Stimulated activated CD8-positive, alpha-beta memory T cell treated with anti-CD3 and anti-CD28 coated beads, Interleukin-4, amount 100 ng/mL, for 1 hour (primary cell): ENCODE measurements at places on chromosomes 6 and 20.

DNA sequence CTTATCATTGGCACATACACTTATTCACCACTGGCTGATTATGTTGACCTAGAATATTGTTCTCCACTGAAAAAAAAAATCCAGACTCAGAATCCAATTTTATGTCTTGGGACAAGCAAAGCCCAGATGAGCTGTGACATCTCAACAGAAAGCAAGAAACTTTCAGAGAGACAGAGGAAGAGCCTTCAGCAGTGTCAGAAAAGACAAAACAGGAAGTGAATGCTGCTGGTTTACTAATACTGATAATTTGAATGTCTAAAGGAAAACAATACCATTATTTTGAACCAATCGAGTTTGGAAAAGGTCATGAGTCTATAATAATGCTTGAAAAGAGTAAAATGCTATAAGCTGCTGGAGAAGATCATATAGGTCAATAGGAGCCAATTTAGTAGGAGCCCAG lies 179.8 kb upstream of the RIMS1 start:
- no peak for DNase-seq

- DNase-seq, result no peak
Observed at GRCh38 chr6:24838081-24838480, 39.4 kb upstream of the ARMH2 start.

GRCh38 chr6:108838101-108838717 lies 10.0 kb upstream of the ARMC2 start:
- DNase-seq, result no peak

DNA sequence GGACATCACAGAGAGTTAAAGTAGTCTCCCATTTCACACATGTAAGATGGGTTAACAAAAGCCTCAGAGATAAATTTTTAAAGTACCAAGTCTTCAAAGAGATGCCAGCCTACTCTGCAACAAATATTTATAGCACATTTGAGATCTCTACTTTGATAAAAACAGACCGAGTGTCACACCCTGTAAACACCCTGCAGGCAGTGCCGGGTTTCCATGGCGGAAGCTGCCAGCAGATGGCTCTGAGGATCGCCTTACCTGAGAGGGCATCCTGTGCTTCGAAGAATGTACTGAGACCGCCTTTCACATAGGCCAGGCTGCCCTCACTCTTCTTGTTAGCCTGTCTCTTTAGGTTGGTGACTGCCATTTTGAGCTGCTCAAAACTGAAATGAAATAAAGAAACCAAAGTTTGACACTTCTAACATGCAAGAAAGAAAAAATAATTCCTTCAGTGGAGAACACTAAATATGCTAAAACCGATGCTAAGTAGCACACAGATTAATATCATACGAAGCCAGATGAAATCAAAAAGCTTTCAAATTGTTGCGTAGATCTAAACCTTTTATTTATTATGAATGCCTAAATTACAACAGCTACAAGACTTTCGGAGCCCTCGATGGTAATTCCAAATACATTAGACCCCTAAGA lies 39.3 kb downstream of the HUS1B start:
- DNase-seq, result no peak

GRCh38 chr6:5433324-5433723 lies 172.0 kb downstream of the FARS2 start:
- no peak for DNase-seq

DNA sequence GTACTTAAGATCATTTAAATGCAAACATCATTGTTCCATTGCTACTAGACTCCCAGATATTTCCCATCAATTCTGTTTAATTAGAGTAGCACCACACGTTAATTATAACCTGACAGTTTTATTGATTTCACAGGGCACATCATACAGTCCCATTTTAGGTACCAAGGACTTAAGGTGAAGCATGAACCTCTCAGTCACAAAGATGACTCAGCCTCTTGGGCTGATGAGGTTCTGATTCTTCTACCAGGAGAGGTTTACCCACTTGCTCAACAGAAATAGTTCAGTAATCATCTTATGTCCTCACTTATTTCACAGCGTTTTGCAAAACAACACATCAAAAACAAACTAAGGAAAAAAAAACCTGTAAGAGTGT lies 98.5 kb downstream of the HIVEP2 start:
- no peak for DNase-seq

DNA sequence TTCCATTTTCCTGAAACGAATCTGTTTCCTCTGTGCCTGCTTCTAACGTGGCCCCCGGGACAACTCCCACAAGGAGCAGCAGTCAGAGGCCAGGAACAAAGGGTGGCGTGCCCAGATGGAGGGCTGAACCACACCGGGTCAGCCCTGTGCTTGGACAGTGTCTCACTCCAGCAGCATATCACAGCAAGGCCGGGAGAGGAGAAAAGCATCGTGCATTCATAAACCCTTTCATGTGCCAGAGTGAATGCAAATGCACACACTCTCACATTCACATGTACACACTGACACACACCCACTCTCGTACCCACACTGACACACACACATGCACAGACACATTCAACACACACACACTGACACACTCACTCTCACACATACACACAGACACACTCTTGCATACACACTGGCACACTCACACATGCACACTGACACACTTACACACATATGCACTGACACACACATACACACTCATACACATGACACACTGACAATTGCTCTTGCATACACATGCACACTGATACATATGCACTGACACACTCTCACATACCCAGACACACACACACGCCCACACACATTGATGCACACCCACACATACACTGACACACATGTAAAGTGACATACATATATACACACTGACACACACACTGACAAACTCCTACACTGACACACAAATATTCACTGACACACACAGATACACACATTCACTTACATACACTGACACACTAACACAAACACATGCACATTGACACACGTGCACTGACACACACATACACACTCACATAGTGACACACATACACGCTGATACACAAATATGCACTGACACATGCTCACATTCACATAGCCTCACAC lies 237.0 kb downstream of the LRFN2 start:
- no peak for DNase-seq

DNA sequence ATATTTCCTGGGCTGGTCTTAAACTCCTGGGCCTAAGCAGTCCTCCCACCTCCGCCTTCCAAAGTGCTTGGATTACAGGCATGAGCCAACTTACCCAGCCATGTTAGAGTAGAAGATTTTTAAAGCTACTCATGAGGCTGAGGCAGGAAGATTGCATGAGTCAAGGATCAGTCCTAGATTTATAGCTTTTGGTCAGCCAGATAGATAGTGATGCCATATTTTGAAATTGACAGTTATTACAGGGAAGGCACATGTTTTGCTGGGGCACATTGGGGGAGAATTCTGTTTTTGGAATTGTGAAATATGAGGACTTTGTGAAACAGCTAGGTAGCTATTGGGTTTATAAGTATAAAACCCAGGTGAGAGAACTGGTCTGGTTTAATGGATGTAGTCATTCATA lies 40.9 kb downstream of the DOP1A start:
- no peak for DNase-seq

DNA sequence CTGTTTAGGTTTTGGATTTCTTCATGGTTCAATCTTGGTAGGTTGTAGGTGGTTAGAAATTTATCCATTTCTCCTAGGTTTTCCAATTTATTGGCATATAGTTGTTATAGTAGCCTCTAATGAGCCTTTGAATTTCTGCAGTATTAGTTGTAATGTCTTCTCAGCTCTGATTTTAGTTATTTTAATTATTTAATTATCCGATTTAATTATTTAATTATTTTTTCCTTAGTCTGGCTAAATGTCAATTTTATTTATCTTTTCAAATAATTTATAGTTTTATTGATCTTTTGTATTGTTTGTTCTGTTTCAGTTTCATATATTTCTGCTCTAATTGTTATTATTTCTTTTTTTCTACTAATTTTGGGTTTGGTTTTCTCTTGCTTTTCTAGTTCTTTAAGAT lies 28.1 kb upstream of the SOX4 start:
- DNase-seq, result no peak

- DNase-seq, result no peak
Observed at GRCh38 chr6:56848105-56848504, 106.8 kb upstream of the BEND6 start.

DNA sequence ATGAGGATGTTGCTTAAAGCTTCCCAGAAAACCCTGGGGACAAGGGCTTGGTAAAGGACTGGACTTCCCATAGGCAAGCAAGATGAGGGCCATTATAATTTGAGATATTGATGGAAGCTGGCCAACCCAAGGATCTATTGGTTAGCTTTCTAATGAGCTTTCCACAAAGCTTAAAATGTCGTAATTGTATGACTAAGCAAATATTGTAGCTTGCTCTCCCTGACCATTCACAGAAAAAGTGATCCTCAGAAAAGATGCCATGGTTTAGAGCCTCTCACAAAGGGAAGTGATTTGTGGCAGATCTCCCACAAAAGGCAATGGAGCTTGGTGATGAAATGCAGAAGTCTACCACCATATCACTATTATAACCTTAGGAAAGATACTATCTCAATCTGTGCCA lies 13.6 kb downstream of the IL17F start:
- no peak for DNase-seq

DNA sequence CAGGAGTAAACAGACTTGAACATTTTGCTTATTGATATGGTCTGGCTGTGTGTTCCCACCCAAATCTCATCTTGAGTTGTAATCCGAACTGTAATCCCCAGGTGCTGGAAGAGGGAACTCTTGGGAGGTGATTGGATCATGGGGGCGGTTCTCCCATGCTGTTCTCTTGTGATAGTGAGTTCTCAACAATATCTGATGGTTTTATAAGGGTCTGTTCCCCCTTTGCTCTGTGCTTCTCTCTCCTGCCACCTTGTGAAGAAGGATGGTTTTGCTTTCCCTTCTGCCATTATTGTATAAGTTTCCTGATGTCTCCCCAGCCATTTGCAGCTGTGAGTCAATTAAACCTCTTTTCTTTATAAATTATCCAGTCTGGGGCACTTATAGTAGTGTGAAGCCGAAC lies 40.0 kb downstream of the MYLIP start:
- DNase-seq, result no peak

- DNase-seq, result no peak
Observed at GRCh38 chr20:36601540-36601939, 4.0 kb upstream of the RAB5IF start.

- no peak for DNase-seq
Observed at GRCh38 chr6:1869769-1870168, 260.1 kb downstream of the FOXC1 start.

- DNase-seq, result no peak
Observed at GRCh38 chr6:1403851-1404712, 14.7 kb downstream of the FOXF2 start.

DNA sequence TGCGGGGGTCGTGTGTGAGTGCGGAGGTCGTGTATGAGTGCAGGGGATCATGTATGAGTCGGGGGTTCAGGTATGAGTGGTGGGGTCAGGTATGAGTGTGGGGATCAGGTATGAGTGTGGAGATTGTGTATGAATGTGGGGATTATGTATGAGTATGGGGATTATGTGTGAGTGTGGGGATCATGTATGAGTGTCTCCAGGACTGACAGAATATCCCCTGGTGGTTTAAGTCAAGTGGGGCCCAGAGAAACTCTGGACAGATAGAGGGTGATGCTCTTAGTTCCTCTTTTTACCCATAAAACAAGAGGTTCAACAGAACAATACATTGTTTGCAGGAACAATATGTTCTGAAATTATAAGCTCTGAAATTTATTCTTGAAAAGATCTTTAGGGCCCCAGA lies 131.9 kb downstream of the UST start:
- DNase-seq, result no peak

DNA sequence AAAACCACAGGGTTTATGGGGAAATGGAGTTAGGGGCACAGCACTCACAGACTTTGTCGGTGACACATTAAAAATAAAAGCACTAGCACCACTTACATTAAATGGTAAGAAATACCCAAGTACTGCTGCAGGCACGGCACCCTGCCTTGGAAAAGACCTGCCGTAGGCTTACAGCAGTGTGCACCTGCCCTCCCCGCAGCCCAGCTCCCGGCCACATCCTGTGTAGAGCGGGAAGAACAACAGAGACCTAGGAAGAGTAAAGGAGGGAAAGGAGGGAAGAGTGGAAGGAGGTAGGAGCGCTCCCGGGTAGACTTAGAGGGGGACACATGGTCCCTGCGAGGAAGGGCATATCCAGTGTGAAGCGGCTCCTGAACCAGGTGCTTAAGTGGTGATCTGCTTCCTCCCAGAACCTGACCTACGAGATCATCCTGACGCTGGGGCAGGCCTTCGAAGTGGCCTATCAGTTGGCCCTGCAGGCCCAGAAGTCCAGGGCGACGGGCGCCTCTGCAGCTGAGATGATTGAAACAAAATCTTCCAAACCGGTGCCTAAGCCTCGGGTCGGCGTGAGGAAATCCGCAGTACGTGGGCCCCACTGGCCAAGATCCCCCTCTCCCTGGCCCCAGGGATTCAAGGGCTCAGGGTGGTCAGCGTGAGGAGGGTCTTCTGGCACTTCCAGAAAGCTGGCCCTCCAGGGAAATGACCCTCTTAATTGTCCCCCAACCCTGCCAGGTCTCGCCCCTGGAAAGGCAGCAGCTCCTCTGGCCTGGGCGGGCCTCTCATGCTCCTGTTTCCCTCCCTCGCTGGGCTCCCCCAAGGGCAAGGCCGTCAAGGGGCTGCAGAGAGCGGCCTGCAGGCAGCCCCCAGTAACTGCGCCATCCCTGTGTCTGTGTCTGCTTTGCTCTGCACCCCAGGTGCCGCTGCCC lies 55.5 kb downstream of the TCP11 start:
- no peak for DNase-seq

- DNase-seq, result no peak
Observed at GRCh38 chr6:3898265-3898994, 49.3 kb downstream of the FAM50B start.

- DNase-seq, result no peak
Observed at GRCh38 chr6:111478749-111479148, 4.3 kb downstream of the REV3L start.

- DNase-seq, result no peak
Observed at GRCh38 chr6:132380358-132381029, 20.8 kb downstream of the MOXD1 start.

DNA sequence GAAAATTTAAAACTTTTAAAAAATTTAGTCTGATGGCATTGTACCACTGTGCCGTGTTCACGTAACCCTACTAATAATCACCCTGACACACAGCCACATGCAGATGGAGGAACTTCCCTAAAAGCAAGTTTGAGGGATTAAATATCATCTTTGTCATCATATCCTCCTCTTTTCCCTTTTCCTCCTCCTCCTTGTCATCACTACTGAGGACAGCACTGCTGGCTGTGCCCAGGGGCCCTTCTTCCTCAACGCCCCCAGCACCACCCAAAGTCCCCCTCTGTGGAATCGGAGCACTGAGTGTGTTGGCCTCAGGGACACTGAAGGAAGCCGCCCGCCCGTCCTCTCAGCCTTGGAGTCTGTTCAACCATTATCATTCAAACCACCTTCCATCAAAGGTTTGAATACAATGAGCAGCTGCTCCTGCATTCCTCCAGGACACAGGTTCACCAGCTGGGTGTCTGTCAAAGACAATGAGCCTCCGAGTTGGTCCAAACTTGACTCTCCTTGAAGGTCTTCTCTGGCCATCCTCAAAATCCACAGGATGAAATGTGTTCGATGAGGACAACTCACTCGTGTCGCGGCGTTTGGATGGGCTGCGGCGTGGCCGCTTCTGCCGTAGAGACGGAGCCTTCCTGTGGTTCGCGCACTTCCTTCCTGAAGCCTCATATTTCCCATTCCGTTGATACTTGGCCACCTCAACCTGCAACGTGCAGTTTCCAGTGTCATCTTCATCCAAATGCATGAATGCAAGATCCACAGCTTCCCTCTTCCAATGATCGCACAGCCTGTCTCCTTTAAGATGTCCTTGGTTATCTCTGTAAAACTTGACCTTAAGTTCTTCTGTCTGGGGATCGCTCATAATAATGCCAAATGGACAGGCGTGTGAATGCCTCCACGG lies 23.3 kb downstream of the NQO2 start:
- no peak for DNase-seq

- DNase-seq, result no peak
Observed at GRCh38 chr20:34859367-34859766, 13.3 kb downstream of the GGT7 start.
